KG1 (cell line): ENCODE measurements at places on chromosomes 1 and 21.

DNA sequence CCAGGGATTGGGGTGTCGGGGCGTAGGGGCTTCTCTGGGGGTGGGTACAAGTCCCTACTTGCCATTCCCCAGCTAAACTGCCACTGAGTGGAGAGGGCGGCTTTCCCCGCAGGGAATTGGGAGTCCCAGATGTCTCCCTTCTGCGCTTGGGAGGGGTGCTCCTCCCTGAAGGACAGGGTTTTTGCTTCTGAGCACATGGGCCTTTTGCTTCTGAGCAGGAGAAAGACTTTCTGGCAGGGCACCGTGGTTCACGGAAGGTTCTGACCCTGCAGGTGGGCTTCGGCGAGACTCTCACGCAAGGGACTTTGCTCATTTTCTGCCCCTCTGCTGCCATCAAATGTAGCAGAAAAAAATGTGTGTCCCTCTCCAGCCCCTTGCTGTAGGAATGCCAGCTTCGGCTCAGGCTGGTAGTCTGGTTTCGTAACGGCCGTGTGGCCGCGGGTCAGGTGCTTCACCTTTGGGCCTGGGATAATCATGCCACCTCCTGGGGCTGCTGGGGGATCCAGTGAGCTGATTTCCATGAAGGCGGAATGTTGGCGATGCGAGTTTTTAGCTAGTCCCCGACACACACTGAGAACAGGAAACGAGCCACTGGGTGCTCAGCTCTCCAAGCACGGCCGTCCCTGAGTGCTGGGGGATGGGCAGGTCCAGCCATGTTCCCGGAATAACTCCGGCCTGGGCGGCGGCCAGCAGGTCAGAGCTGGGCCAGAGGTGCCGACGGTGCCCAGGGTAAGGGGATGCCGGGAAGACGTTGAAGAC is 364.0 kb downstream of the CAMTA1 start:
- no peak for DNase-seq

GRCh38 chr1:207077470-207078377 is 10.9 kb upstream of the C4BPB start:
- DNase-seq = peak; percentile 69

DNA sequence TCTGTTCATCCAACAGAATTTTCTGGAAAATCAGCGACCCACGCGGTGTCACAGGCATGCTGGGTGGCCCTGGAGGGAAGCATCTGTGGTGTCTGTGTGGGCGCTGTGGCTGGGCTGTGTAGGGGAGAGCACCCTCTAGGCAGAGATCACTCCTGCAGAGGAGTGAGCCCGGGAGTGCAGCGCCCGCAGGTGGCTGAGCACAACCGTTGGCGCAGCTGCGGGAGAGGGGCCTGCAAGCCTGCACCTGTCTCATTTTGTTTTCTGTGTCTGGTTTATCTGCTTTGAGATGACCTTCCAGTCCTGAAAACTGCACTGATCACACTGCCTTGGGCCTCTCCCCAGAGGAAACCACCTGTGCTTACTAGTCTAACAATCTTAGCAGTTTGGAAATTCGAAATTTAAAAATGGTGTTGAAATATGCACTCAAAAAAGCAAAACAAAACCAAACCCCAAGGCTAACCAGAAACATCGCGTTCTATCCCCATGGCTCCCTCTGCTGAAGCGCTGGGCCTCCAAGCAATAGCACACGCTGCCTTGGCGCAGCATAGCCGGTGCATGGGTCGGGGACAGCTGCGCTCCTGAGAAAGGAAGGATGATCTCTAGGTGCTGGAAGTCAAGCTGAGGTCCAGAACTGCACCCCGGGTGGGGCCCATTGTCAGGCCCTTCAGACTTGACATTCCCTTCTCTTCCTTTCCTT is 4.8 kb downstream of the FAM3B start:
- no peak for DNase-seq

GRCh38 chr1:30900931-30901560 is 7.5 kb downstream of the SDC3 start:
- no peak for DNase-seq

DNA sequence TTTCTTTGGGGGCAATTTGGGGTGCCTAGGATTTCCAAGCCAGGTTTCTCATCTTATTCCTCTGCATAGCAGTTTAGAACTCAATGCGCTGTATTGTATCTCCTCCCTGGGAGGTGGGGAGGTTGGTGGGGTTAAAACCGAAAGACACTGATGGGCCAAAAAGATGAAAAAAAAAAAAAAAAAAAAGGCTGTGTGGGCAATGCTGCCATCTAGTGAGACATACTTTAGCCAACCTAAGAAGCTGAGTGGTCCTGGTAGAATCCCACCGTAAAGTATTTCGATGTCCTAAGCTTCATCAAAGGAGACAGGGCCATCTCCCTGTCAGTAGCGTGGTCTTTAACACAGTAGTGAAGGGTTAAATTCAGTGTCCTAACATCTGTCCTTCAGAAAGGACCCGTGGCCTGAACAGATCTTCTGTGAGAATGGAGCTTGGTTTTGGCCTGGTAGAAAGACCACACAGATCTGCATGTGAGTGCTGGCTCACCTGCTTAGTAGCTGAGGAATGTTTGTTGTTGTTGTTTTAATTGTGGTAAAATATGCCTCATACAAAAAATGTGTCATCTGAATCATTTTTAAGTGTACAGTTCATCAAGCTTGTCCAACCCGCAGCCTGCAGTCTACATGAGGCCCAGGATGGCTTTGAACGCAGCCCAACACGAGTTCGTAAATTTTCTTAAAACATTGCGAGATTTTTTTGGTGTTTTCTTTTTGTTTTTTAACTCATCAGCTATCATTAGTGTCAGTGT is 226.2 kb downstream of the KIF26B start:
- no peak for DNase-seq

DNA sequence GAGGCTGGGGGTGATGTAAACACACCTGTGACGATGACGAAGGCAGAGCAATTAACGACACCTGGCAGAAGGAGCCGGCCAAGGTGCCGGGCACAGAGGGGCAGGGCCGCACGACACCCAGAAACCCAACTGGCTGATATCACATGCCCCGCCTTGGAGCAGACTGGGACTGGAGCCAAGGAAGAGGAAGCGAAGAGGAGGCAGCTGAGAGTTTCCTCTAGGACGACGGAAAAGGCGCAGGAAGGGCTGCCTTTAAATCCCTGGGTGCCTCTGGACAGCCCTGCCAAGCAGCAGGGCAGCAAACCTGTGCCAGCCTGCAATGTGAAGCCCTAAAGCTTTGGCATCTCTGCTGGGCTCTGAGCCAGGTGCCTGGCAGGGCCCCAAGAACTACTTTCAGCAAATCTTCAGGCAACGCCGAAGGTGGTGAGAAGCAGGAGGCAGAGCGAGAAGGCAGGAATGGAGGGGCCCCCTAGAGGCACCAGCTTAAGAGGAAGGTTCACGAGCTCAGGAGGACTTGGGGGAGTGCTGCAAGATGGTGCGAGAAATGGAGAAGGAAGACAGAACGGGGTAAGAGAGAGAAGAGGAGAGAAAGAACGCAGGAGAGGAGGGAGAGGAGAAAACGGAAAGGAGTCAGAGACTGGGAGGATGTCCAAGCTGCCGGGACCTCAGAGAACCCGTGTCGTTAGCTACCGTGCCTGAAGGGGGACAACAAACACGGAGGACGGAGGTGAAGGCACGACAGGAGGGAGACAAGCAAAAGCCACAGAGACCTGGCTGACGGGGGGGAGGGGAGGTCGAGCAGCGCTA is 25.3 kb upstream of the PEF1 start:
- peak; percentile 16 for DNase-seq

GRCh38 chr21:29667651-29668050 is 272.1 kb downstream of the GRIK1 start:
- DNase-seq = no peak

DNA sequence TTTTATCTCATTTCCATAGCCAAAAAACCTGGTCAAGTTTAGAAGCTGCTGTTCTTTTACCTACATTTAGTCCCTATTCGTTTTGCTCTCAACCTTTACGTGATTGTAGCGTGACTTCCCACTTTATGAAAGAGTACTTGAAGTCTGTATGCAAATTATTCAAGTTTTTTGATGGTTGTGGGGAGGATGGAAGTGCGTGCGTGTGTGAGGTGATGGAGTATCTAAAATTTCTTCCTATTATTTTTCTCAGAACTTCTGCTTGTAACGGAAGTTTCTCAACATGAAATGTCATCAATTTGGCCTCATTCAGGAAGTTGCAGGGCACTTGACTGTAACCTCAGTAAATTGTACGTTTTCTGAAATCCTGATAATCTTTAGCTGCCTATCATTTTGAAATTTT is 64.0 kb downstream of the SAMSN1 start:
- DNase-seq = peak; percentile 25
